SK-N-MC (cell line): ENCODE measurements at places on chromosomes 4 and X.

GRCh38 chr4:11198516-11199305 lies 230.0 kb downstream of the HS3ST1 start:
- DNase-seq, result no peak

- no peak for DNase-seq
These were observed 29.7 kb downstream of the OFD1 start for GRCh38 chrX:13764281-13764680.

DNA sequence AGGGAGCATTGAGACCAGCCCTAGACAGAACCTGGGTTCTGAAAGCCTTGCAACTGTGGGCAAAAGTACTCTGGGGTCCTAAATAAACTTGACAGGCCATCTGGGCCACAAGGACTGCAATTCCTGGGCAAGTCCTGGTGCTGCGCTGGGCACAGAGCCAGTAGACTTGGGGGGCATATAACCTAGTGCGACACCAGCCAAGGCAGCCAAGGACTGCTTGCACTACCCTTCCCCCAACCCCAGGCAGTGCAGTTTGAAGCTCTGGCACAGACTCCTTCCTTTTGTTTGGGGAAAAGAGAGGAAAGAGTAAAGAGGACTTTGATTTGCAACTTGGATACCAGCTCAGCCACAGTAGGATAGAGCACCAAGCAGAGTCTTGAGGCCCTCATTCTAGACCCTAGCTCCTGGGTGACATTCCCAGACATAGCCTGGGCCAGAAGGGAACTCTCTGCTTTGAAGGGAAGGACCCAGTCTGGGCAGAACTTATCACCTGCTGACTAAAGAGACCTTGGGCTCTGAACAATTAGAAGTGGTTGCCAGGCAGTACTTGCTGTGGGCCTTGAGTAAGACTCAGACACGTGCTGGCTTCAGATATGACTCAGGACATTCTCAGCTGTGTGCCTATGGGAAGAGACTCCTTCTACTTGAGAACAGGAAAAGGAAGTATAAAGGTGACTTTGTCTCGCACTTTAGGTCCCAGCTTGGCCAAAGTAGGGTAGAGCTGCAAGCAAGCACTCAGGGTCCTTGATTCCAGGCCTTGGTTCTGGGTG lies 522.8 kb downstream of the GLUD2 start:
- DNase-seq, result no peak

GRCh38 chr4:25345744-25346143 lies 31.3 kb upstream of the ANAPC4 start:
- no peak for DNase-seq

DNA sequence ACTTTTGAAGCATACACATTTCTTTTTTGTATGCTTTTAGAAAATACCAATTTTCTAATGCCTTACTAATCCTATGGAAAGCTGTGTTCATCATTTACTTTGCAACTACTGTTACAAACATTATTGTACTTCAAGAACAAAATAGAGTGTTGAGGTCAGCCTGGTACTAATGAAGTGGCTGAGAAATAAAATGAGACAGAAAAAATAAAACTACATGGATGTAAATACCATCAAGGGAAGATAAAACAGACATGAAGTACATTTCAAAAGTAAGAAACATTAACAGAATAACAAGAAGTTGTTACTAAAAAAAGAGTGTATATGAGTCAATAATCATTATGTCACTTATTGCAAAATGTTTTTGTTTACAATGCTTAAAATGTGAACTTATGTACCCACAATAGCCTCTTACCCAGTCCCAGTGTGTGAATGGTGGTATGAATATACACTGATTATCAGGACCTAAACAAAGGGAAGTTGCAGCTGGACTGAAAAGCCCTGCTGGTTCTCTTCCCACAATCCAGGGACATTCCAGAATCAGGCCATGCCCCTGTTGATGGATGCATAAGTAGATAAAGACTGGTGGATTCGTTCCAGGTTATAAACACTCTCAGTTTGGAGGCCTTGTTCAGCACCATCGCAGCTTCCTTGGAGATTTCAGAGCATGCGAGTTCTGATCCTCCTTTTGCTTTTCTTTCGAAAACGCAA lies 2.4 kb upstream of the CSN3 start:
- no peak for DNase-seq

GRCh38 chrX:148517176-148517575 lies 16.8 kb downstream of the AFF2 start:
- no peak for DNase-seq

DNA sequence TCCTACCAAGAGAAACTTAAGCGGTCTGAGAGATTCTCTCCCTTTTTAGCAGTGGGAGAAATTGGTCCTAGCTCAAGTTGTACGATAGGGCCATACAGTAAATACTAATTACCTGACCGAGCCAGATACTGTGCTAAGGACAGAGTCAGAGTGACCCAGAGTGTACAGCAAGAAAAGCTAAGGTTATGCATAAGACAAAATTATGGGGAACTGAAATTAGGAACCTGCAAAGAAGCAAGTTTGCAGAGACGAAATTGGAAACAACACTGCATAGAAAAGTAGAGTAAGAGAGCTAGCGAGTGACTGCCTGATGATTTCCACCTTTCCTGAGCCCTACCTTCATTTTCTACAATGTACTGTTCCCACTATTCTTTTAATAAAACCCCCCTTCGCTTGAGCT lies 278.1 kb downstream of the NKX6-1 start:
- no peak for DNase-seq

- DNase-seq, result no peak
These were observed 249.2 kb upstream of the TRAM1L1 start for GRCh38 chr4:117334451-117335188.

GRCh38 chrX:21993265-21993664 lies 38.9 kb upstream of the PHEX start:
- DNase-seq, result no peak
